GM04503 (cell line): ENCODE measurements at places on chromosomes 16 and 17.

- no peak for DNase-seq
These were observed 20.5 kb downstream of the NSRP1 start for GRCh38 chr17:30137158-30137557.

- DNase-seq: no peak
These were observed 1.3 kb downstream of the TMEM219 start for GRCh38 chr16:29963021-29963743.

DNA sequence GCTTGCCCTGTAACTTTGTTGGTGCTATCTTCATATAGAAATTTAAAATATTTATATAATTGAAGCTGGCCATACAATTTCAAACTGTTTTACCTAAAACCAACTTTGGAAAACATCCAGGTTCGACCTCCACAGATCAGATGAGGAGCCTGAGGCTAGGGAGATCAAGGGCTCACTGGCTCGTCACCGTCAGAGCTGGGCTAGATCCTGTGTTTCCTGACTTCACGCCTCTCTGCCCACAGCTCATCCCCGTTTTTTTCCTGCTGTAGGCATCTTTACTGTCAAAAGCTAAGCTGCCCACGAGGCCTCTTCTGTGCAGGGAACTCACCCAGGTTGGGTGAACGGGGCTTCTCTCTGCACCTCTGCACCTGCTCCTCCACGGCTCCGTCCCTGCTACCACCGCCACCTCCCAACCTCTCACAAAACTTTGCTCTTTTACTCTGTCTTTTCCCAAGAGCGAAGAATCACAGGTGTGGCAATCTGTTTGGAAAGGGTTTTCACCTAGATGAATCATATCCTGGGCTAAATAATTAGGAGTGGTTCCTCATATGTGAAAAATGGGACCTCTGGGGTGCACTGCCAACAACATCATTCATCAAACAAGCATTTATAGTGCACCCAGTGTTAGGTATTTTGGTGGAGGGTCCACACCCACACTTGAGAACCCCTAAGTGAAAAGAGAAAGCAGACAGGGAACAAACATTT lies 24.8 kb upstream of the KDM6B start:
- no peak for DNase-seq

DNA sequence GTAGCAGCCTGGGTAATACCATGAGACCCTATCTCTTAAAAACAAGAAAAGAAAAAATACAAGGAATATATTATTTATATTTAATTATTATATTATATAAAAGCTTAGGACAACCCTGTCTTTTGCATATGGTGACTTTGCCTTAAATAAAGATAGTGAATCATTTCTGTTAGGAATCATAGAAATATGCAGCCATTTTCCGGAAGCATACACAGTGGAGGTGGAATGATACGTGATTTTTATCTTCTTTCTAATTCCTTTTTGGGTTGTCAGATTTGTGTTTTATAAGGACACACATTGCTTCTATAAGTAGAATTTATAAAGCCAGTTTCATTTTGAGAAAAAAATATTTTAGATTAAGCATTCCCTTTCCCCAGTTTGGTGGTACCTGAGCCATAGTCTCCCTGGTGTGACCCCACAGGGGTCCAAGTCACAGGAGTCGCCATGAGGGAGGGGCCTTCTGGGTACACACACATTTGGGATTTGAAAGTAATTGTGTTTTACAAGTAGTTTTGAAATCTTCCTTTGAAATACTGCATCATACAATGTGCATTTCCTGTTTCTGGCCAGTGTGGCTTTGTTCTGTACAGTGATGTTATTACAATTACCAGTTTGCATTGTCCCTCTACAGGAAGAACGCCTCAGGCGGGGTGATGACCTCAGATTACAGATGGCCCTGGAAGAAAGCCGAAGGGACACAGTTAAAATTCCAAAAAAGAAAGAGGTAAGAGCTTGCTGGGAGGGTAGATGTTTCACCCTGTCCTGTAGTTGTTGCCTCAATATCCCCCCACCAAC lies 50.9 kb downstream of the B9D1 start:
- DNase-seq: no peak

GRCh38 chr17:2177235-2177811 lies 122.4 kb downstream of the HIC1 start:
- DNase-seq: no peak

DNA sequence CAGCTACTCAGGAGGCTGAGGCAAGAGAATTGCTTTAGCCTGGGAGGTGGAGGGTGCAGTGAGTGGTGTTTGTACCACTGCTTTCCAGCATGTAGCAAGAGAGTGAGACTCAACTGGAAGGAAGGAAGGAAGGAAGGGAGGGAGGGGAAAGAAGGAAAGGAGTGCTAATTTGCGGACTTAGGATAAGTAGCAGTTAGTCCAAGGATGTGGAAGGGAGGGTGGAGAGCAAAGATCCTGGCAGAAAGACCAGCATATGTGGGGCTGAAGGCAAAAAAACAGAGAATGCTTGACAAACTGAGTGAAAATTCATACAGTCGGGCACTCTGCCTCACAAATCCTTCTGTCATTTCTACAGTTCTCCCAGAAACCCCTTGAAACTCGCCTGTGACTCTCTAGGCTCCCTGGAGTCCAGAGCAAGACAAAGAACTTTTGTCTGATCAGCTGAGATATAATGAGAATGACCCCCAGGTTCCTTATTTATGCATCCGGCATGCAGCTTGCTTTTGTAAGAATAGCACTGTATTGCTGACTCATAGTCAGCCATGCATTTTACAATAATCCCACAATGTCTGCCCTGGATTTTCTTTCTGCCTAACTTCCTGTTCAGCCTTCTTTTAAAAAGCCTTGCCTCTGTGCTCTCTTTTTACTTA lies 31.5 kb downstream of the CDK5RAP3 start:
- no peak for DNase-seq

GRCh38 chr17:21119247-21119918 lies 7.4 kb upstream of the DHRS7B start:
- no peak for DNase-seq

DNA sequence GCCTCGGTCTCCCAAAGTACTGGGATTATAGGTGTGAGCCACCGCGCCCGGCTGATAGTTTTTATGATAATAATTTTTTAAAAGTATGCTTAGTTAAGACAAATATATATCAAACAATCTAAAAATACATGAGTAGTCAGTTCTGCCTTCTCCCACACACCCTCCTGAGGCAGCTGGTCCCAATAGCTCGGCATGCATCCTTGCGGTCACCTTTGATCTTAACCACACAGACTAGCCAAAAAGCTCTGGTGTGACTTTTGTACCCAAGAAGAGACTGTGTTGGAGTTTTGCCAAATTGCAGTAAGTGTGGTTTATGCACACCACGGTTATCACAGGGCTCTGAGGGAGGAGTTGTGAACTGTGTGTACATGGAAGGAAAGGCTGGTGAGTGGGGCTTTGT lies 25.6 kb downstream of the ATP6V0A1 start:
- DNase-seq: no peak

GRCh38 chr17:17978481-17979424 lies 6.1 kb downstream of the DRC3 start:
- DNase-seq: no peak

- DNase-seq: no peak
These were observed 47.7 kb downstream of the TUBD1 start for GRCh38 chr17:59844884-59845594.

- peak; percentile 91 for DNase-seq
These were observed 2.5 kb downstream of the VASN start for GRCh38 chr16:4373909-4374742.

DNA sequence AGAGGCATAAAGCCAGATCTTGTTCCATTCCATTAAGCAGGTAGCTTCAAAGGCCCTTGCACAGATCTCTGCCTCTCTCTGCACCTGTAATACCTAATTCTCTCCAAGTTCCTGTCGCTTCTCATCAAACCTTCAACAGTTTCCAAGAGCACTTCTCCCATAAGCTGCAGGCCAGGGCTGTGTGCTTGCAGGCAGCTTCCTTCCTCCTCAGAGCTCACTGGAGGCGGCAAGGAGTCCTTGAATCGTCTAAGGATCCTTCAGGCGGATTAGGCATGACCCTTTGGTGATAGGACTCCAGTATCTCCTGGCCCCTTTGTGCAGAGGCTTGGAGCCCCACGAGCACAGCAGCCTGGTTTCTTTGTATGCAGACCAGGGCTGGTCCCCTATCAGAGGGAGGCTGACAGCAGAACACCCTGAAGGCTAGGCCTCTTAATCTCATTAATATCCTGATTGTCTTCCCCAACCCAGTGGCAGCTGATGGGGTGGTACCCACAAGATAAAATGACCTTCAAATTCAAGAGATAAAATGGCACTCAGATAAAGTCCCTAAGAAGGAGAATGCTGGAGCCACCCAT lies 19.8 kb downstream of the HNF1B start:
- DNase-seq: no peak

DNA sequence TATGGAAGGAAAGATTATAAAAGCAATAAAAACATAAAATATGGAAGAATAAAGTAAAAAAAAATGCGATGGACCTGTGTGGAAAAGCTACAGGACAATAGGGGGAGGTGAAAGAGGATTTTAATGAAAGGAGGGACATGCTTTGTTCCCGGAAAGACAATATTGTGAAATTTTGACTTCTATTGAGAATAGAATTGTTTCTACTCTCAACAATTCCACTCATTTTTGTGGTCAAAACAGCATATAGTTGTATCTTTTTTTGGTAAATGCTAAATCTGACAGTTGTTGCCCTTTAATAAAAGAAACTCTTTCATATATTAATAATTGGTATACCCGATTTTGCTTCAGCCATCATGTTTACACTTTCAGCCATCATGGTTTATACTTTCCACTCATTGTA lies 22.9 kb upstream of the APPBP2 start:
- no peak for DNase-seq

DNA sequence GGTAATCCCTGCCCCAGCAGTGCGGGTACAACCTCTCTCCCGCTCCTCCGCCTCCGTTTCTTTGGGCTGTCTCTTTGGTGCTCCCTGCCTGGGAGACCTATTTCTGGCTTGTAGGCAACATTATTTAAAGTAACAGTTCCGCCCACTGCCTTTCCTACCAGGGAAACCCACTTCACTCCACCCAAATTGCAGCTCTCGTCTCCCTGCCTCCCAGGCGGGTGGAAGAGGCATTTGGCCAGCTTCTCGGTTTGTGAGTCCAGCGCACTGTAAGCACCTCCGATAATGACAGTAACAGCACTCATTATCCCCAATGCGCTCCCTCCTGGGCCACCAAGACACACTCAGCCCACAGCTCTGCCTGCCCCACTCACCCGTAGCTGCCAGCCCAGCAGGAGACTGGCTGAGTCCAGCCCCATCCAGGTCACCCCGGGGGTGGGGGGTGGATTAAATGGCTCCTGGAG lies 165.1 kb upstream of the CDC42EP4 start:
- no peak for DNase-seq

DNA sequence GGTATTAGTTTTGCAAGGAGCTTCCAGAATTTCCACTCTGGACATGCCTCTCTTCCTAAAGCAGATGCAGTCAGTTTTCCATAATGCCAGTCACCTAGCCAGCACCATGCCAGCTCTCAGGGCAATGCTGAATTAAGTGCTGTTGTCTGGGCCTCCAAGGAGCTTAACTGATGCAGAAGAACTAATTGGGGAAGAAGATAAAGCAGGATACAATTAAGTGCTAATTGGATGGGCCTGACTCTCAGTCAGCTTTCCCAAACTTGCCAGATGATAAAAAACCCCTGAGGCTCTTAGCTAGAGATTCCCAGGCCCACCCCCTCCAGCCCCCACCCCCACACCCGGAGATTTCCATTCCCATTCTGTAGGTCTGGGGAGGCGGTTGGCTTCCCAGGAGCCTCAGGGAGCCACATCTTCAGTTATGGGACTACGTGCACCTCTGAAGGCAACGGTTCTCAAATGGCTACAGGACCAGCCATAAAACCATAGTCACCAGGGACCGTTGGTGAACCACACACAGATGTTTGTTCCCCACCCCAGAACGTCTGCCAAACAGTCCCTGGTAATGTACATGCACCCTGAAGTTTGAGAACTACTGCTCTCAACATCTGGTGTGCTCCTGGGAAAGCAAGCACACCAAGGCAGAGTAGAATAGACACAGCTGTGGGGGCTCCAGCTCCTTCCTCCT lies 499.1 kb upstream of the CDH5 start:
- DNase-seq: no peak

GRCh38 chr17:21043296-21044232 lies 753 bp upstream of the USP22 start:
- peak; percentile 82 for DNase-seq
